ENCODE measurements at places on chromosomes 4 and X.

- DNase-seq: no peak
Observed at GRCh38 chrX:140022482-140022881, 57.2 kb upstream of the CXorf66 start.

DNA sequence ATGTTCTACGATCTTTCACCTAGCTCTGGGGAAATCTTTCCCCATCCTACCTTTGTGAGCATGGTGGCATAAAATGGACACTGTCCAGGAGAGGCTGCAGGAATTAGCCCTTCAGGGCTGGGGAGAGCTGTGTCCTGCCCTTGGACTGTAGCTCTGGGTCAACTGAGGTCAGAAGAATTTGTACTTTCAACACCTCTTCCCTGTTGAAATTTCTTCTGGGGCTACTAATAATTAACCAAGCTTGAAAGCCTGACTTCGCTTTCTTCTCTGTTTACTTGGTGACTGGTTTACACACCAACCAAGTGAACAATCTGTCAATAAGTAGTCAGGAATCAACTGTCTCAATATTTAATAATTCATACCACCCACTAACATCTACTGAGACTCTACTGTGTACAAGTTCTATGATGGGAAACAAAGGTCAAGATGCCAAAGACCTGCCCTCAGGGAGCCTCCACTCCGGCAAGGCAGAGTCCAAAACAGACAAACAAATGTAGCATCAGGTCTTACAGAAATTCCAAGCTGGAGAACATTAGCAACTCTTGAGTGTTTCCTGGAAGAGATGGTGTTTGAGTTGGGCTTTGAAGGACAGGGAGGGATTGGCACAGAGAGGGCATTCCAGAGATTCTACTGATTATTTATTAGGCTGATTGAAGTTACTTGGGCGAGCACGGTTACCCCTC, 113.1 kb downstream of the ENPP6 start:
- no peak for DNase-seq

DNA sequence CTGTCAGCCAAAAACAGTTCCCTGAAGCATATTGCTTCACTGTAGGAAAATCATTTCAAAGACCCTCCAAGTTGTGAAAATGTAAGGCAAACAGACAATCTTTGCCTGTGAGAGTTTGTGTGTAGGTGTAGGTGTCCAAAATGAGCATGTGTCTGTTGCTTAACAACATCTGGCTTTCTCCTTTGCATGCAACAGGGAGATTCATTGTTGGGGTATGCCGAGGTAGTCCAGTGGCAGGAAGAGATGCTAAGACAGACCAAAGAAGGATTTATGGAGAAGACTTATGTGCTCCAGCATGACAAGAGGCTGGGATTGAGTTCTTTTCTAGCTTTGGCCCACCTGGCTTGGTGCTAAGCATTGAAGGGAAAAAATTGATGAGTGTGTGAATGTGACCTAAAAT, 29.8 kb upstream of the SMAD1 start:
- no peak for DNase-seq

GRCh38 chr4:10024303-10024702, 3.0 kb upstream of the SLC2A9 start:
- no peak for DNase-seq

GRCh38 chr4:98745366-98745765, 87.0 kb upstream of the TSPAN5 start:
- no peak for DNase-seq

GRCh38 chrX:2336181-2336580, 164.6 kb downstream of the DHRSX start:
- DNase-seq: no peak

- DNase-seq: no peak
Observed at GRCh38 chrX:386239-386767, 404 bp downstream of the PPP2R3B start.

DNA sequence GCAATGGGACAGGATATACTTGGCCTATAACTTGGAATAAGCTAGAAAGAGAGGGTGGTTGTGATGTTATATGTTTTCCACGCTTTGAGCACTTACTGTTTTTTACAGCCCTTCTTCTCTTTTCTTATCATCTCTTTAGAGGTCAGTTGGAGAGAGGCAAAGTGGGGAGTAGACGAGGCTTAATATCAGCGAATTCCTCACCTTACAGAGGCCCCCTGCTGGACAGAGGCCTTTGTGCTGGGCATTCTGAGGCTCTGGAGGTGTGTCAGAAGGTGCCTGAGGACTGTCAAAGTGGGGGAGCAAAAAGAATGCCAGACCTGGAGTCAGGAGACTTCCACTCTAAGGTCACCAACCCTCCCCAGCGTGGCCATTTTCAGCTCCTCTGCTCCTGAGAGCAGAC, 42.5 kb downstream of the MAMLD1 start:
- no peak for DNase-seq

DNA sequence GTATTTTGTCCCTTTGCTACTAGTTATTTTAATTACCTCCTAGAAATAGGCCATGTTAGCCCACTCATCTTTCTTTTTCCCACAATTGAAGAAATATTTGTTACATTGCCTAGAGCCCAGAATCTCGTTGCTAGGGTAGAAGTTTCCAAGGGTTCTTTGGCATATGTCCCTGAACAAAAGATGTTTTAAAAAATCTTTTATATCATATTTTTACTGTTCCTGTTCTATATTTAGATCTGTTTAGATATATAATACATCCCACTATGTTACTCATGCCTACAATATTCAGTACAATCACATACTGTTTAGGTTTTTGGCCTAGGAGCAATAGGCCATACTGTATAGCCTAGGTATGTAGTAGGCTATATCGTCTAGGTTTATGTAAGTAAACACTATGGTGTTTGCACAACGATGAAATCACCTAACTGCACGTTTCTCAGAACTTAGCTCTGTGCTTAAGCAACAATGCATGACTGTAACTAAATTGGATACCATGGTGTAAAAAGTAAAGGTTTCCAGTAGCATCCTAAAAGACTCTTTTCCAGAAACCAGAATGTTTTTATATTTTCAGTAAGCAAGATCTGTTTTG, 236.0 kb upstream of the SLIT2 start:
- DNase-seq: no peak

- no peak for DNase-seq
Observed at GRCh38 chr4:19686456-19686855, 565.2 kb upstream of the SLIT2 start.

GRCh38 chr4:71711985-71712348, 71.9 kb downstream of the GC start:
- no peak for DNase-seq

GRCh38 chr4:8748236-8748575, 123.4 kb downstream of the HMX1 start:
- no peak for DNase-seq

GRCh38 chr4:180636696-180637404, 1606.4 kb upstream of the TENM3 start:
- no peak for DNase-seq

GRCh38 chr4:171947400-171947799, 134.2 kb downstream of the GALNTL6 start:
- no peak for DNase-seq

- no peak for DNase-seq
Observed at GRCh38 chr4:28754376-28754775, 1893.7 kb downstream of the STIM2 start.

DNA sequence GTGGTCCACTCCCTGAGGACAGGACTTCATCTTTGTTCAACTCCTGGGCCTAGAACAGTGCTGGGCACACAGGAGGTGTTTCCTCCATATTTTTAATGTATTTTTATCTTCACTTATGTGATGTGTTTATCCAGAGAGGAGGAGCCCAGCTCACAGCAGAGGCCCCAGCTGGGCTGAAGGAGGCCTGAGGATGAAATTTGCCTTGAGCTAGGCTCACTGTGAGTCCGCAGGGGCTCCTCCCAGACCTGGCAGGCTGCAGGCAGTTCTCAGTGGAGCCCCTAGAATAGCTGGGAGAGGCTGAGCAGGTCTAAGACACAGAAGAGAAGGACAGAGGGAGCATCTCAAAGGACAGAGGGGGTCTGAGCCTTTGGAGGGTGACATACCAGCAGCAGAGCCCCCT, 26.8 kb downstream of the C4orf50 start:
- no peak for DNase-seq

- no peak for DNase-seq
Observed at GRCh38 chr4:108950158-108950915, 187.5 kb upstream of the ETNPPL start.

DNA sequence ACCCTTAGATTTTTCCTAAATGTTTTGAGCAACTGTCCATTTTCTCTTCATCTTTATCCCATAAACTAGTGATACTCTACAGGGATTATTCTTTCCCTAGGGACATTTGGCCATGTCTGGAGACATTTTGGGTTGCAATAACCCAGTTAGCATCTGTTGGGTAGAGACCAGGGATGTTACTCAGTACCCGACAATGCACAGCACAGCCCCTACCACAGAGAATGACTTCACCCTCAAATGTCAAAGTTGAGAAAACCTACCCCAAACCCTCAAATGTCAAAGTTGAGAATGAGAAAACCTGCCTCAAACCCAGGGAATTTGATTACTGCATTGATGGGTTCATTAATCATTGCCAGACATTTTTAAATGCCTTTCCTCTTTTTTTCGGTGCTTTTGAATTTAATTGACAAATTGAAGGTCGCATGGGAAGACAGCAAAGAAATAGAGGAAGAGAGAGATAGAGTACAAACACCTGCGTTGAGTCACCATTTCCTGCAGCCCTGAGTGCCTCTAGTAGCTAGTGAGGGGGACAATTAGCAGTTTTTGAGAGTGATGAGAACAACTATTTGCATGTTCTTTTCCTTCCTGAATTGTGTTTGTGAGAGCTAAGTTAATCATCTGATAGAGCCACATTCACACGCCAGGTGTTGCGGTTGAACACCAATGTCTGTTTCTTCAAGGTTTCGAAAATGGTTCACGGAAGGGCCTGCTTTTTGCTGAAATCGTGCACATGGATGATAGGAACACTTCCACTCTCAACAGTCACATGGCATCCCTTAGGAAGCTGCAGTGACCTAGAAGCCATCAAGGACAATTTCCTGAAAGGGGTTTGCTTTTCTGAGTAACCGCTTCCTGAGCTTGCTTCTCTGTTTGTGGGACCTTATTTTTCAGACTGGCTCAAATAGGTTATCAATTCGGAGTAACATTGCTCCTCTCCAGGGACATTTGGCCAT, 203.9 kb upstream of the VCX3A start:
- DNase-seq: no peak

GRCh38 chrX:154462396-154462795, 4.3 kb downstream of the PLXNA3 start:
- DNase-seq: no peak

DNA sequence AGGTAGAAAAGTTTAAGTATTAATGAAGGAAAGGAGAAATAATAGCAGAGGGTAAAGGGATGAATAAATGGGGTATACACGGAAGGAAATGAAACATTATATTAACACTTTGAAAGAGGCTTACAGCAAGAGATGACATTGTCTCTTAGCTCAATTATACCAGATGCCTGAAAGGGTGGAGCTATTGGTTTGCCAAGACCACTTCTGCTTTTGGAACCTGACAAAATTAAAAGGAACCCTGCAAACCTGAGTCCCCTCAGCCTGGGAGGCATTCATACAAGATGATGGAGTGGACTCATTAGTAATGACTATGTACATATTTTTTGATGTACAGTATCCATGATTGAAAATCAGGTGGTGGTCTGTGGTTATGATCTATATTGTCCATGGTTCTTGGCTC, 45.1 kb upstream of the HPF1 start:
- no peak for DNase-seq

DNA sequence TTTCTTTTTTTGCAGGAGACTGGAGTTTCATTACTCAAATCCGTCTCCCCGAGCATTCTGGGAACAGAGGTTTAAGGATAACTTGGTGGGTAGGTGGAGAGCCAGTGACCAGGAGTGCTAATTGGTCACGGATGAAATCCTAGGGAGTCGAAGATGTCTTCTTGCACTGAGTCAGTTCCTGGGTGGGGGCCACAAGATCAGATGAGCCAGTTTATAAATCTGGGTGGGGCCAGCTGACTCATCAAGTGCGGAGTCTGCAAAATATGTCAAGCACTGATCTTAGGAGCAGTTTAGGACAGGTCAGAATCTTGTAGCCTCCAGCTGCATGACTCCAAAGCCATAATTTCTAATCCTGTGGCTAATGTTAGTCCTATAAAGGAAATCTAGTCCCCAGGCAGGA, 741.3 kb downstream of the PCDH7 start:
- no peak for DNase-seq

GRCh38 chr4:151859641-151860040, 98.8 kb upstream of the GATB start:
- DNase-seq: no peak

DNA sequence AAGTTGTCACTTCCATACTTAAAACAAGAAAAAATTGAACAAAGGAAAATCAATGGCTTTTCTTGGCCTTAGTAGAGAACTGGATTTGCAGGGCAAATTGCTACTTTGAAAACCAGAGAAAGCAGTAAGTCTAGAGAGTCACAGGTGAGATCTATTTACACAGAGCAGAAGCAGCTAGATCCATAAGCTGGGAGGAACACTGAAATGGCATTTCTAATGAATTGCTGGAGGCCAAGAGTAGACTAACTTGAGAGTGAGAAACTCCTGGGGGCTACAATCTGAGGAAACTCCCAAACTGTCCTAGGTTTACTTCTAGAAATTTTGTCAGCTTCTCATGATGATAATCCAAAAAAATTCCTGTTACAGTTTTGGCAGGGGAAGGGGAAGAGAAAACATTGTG, 133.3 kb downstream of the SPCS3 start:
- no peak for DNase-seq

- no peak for DNase-seq
Observed at GRCh38 chr4:23422878-23423277, 467.0 kb downstream of the PPARGC1A start.

- DNase-seq: no peak
Observed at GRCh38 chr4:114997576-114998247, 115.7 kb downstream of the NDST4 start.

Measured in cortex of kidney (tissue), 1 donor.